ENCODE measurements at places on chromosomes 13 and 19.

DNA sequence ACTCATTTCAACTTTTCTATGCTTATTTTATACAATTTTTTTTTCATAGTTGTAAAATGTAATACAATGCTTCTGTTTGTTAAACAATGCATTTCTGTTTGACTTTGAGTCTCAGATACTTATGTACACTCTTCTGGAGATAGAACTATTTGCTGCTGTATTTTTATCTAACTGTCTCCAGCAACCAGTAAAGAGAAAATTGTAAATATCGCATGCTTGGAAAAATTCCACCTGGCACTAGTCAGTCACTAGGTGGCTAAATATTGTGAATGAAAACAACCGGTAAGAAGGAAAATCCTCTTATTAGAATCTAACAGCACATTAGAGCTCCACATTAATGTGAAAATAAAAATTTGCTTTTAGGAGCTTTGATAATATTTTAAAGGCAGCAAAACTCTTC lies 876.5 kb downstream of the PCDH9 start:
- no peak for DNase-seq

DNA sequence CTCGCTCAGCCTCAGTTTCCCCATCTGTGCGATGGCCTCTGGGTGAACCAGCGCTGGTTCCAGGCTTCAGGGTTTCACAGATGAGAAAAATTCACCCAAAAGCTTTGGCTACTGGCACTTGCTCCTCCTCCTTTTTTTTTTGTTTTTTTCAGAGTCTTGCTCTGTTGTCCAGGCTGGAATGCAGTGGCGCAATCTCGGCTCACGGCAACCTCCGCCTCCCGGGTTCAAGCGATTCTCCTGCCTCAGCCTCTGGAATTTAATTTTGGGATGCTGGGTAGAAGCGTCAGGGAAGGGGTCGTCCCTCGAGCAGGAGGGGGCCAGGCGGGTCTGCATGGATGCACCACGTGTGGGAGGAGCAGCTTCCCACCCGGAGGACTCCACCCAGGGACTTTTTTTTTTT lies 7.0 kb downstream of the PRSS57 start:
- DNase-seq: no peak

GRCh38 chr13:51303063-51303552 lies 36.4 kb upstream of the SERPINE3 start:
- no peak for DNase-seq

DNA sequence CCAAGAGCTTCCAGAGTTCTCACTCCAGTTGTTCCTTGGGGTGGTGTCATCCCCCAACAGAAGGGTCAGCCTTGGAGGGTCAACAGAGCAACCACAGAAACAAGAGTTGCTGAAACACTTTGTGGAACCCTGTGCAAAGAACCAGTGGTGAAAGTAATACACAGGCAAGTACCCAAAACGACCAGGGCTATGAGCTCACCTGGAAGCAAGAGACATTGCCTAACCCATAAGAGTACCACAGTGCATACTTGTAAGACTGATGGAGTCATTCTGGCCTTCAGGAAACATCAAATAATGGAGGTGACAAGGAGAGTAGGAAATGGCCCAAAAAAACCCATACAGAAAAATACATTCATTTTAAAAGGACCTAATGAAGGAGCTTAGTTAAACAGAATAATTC lies 184.3 kb upstream of the TSC22D1 start:
- no peak for DNase-seq

DNA sequence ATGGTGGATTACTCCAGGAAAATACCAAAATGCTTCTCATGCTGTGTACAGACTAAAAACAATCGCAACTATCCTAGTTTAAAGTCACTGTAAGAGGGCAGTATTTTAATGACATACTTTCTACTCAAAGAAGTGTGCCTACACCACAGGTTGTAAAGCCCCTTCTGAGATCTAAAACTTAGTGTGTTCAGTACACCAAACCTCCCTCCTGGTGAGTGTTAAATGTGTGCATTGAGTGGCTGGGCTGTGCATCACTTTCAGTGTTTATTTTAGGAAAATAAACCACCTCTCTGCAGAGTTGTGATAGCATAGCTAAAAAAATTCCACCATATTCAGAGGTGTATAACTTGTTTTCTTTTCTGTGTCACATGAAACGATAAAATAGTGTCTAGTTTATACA lies 263.7 kb downstream of the DACH1 start:
- DNase-seq: no peak

DNA sequence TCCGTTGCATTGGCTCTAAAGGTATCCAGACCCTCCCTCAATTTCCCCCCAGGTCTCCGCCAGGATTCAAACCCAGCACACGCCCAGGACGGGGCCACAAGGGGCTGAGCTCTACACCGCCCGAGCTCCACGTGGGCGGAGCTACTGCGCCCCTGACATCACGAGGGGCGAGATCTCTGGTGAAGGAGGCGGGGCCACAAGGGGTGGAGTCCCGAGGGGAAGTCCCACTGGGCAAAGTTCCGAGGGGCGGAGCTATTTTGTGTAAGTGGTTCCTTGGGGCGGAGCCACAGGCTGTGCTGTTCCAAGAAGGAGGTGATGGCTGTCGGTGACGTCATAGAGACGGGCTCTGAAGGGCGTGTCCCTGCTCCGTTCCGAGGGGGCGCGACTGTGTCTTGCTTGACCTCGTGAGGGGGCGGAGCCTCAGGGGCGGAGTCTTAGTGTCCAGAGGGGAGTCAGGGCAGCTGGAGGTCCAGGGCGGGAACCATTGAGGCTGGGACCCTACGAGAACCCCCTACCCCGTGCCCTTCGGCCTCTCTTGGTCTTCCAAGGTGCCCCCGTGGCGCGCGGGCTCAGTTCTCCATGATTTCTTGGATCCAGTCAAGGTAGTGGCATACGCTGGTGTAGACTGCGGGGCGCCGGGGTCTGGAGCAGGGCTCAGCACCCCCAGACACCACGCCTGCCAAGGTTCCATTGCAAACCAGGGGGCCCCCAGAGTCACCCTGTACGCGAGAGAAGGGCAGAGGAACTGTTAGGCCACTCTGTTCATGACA lies 1.3 kb upstream of the KLK8 start:
- DNase-seq: peak; percentile 48

DNA sequence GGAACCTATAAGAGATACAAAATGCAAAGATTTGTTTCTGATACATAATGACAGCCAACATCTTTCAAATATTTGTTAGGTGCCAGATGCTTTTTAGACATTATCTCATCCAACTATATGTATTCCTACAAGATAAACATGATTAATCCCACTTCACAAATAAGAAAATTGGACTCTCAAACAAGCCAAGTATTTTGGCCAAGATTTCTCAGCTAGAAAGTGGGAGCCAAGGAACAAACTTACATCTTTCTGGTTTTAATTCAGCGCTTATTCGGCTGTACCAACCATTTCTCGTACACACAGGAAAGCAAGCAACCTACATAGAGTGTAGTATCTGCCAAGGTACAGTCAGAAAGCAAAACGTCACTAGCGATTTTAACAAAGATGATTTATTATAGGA lies 85.7 kb upstream of the SERP2 start:
- no peak for DNase-seq

- no peak for DNase-seq
Observed at GRCh38 chr19:55047951-55048350, 9.9 kb upstream of the GP6 start.

DNA sequence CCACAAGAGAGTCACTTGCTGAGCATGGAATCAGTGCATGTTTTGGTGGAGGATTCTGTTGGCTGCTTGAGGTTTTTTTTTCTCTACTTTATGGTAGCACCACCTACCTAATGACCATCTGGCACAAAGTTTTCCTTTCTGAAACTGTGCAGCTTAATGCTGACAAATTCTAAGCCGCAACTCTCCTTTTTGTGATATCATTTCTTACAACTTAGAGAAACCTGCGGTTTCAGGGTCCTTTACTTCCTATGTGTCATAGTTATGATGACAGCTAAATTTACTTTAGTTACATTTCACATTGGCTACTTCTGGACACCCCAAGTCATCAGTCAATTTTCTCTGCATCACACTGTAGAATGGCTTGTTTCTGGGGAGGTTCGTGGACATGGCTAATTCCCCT lies 115.4 kb upstream of the TMTC4 start:
- peak; percentile 54 for DNase-seq

- DNase-seq: no peak
Observed at GRCh38 chr13:100898431-100898830, 223.8 kb upstream of the TMTC4 start.

DNA sequence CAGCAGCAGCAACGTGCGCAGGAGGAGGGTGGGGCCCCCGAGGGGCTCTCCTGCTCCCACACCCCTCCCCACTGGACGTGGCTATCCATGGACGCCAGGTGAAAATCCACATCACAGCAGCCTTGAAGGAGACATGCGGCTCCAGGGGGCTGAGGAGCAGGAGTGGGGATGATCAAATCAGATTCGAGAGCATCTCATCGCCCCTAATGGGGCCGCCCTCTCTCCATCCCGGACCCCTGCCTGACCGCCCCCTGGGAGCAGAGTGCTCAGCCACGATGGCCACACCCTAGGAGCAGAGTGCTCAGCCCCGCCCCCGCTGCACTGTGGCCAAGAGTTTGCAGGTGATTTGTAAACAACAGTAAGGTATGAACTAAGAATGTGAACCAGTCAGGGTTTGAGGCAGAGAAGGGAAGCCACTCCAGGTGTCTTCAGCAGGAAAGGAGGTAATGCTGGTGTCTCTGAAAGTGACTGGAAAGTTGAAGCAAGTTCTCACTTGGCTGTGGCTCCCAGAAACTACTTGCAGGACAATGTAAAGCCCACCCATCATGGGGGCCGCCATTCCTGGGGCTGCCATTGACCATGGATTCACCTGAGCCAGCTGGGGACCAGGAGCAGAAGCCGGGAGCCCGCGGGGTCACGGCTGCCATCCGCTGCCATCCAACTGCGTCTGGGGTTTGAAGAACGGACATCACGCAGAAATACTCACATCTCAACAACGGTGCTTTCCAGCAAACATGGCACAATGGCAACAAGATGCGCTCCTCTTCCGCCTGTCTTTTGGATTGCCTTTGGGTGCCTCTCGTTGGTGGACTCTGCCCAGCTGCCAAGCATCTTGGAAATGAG lies 71.8 kb downstream of the SPACA7 start:
- DNase-seq: no peak

DNA sequence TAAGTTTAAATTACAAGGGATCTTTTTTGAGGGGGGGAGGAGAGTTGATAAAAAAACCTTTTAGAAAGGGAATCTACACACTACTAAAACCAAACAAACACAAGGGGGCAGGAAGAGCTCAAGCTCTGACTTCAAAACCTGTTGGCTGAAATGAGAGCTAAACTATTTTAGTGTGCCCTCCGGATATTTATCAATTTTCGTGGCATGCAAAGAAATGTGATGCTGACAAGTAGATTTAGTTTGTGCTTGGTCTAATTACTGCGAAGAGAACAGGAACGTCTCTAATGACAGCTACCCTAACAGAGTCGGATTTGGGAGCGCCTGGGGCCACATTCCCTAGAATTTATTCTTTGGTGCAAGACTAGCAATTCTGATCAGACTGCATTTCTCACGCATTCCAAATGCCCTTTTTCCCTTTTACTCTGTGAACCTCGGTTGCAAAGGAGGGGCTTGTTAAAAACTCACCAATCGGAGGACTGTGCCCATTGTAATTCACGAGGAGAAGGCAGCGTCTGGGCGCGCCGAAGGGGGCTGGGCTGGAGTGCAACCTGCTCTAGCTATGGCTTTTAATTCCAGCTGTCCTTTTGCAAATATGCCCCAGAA lies 802 bp upstream of the FREM2 start:
- peak; percentile 2 for DNase-seq

- DNase-seq: no peak
Observed at GRCh38 chr13:41455725-41456419, 1.5 kb upstream of the RGCC start.

DNA sequence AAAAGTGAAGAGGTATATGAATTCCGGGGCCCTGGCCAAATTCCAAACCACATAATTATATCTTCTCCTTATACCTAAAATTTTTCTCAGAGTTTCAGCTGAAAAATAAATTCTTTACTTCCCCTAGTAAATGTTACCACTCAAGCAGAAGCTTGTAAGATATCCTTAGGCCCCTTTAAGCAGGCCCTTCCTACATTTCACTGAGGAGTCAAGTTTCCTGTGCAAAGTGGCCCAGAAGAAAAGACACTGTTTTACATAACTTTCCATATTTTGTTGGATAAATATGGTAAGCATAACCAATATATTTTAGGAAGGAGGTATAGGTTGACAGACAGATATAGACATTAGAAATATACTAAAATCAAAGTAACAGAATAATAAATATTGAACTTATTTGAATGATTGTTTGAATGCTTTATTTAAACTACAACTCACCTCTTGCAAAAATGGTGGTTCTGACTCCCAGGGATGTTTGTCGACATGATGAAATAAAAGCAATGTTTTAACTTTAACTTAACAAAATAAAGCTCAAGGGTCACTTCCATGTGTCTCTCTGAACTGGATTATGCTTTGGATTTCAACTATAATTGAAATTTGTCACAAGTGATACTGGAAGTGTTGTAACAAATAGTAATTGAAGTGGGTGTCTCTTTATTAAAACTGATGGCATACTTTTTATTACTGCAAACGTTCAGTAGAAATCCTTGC lies 141.2 kb downstream of the SPRY2 start:
- DNase-seq: no peak

GRCh38 chr19:4676955-4677731 lies 7.0 kb upstream of the MYDGF start:
- peak; percentile 54 for DNase-seq

GRCh38 chr13:109148243-109148642 lies 518.8 kb downstream of the MYO16 start:
- DNase-seq: no peak

DNA sequence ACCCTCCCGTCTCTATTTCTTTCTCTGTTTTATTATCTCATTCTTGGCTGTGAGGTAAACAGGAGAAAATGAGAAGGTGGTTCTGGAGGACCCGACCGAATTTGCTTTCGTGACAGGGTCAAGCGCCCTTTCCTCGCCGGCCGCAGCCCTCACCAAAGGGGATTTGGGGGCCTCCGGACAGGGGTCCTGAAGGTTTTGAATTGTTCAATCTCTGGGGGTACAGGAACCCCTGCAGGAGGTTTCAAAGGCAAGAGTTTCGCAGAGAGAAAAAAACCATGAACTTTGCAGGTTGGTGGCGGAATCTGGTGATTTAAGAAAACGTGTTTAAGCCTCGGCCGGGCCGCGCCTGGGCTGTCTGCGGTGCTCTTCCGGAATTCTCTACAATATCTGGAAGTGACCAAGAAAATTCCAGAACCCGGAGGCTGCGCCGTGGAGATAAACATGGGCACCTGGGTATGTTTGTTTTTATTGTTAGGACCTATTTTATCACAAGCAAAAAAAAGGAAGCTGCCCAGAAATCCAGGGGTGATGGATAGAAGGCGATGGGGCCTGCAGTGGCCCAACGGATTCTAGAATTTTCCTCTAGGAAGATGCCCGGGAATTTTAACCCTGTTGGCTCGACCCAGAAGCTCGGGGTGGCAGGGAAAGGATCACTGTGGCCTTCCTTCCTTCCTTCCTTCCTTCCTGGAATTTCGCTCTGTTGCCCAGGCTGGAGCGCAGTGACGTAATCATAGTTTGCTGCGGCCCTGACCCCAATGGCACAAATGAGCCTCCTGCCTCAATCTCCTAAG lies 14.2 kb upstream of the PTBP1 start:
- no peak for DNase-seq

- DNase-seq: peak; percentile 52
Observed at GRCh38 chr13:59318320-59318930, 845.3 kb downstream of the DIAPH3 start.

All from activated CD4-positive, alpha-beta T cell treated with anti-CD3 and anti-CD28 coated beads, Interleukin-10, Interleukin-2, amounts not matched to agents 100 ng/mL and 50 ng/mL, durations not matched to agents 16 hours and 8 hours (primary cell).